Left renal cortex interstitium (tissue), 4 donors: ENCODE measurements at places on chromosomes 11 and 22. TPM values are rescaled to one million over a fixed set of nuclear protein-coding genes. Genes with fewer than 3 reads are reported as not detected.
A peak's percentile ranks its signal among the peaks of the same experiment; 100 is the strongest.

GRCh38 chr22:50705219-50705691 lies 32.6 kb downstream of the SHANK3 start:
- peak; percentile 75 for DNase-seq

- DNase-seq, result no peak
Observed at GRCh38 chr11:67033661-67034166, 10.8 kb downstream of the SYT12 start.

The SCGB1D2 gene
- 1.2 TPM for polyA plus RNA-seq

- no peak for DNase-seq
Observed at GRCh38 chr11:86459682-86460460, 85.2 kb downstream of the CCDC81 start.

- no peak for DNase-seq
Observed at GRCh38 chr11:68924073-68924925, 20.6 kb downstream of the IGHMBP2 start.

GRCh38 chr11:85843929-85844328 lies 11.3 kb upstream of the CCDC83 start:
- no peak for DNase-seq

The P2RY2 gene
- 1.1 TPM for polyA plus RNA-seq

GRCh38 chr11:122363296-122363695 lies 247.3 kb upstream of the BLID start:
- DNase-seq, result no peak

- DNase-seq, result no peak
Observed at GRCh38 chr22:31497148-31497938, 1.0 kb downstream of the SFI1 start.

DNA sequence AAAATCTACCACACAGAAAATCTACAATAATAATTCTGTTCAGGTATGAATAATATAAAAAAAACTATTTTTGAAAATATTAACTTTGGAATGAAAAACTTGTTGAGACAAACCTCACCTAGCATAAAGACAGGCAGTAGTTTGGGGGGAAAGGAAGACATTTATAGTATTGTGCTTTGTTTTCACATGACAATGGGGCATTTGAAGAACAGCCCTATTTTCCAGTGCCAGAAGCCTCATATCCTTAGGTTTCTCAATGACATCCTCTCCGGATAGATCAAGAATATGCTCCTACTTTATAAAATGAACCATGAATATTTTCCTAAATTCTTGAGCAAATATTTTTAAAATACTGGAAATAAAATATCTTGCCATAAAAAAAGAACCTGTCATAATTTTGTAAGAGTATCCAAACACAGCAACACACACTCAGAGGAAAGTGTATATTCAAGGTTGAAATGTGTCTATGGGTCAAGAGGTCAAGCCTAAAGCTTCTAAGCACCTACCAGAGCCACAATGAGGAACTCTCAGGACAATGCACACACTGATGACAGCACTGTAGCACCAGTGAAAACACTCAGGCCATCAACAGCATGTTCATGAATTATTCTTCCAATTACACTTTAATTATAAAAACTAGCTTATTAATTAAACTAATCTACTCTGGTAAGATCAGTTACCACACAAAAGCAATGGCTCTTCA lies 68.7 kb downstream of the MRTFA start:
- no peak for DNase-seq

DNA sequence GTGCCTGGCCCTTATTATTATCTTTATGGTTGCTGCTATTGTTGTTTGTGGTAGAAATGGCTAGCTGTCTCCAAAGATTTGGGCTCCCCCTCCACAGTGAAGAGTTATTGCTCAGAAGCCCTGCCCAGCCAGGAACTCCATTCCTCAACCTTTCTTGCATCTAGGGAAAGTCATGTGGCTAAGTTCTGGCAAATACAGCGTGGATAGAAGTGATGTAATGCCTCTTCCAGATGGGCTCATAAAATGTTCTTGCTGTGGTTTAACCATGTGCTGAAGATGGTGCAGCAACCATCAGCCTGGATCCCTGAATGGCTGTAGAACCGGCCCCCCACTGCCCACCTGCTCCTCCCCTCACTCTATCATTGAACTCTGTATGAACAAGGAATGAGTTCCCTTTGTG lies 203.5 kb upstream of the E2F8 start:
- no peak for DNase-seq
